GM23248 (cell line): ENCODE measurements at places on chromosomes 12 and 14.

DNA sequence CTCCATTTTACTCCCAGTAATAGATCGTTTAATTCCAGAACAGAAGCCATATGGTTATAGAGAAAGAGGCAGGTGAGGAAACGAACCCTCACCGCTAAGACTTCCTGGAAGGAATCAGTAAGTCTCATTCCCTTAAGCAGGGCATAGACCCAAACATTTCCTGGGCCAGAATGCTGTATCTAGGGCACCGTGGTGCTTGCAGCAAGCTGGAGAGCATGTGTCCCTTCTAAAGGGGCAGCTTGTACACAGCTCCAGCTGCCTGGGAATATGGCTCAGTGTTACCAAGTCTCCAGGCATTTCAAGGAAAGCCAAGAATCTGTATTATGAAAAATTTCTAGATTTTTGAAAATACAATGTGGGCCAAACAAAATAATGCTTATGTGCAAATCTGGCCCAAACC lies 73.4 kb downstream of the PPM1H start:
- DNase-seq, result no peak

DNA sequence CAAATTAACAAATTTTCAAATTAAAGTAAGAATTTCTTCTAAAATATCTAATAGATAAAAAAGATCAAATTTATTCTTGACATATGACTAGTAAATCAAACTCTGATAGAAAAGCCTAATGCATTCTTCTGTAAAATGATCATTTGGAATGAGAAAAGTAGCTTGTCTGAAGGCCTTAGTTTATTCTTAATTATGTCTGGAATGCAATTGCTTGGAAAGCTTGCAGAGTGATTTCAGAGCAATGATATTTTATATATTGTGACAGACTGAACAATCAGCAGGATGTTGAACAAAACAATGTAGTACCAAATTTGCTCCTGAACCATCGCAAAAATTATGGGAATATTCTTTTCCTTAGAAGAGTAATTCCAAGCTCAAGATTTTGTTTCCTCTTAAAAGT lies 789.6 kb upstream of the NOVA1 start:
- no peak for DNase-seq

DNA sequence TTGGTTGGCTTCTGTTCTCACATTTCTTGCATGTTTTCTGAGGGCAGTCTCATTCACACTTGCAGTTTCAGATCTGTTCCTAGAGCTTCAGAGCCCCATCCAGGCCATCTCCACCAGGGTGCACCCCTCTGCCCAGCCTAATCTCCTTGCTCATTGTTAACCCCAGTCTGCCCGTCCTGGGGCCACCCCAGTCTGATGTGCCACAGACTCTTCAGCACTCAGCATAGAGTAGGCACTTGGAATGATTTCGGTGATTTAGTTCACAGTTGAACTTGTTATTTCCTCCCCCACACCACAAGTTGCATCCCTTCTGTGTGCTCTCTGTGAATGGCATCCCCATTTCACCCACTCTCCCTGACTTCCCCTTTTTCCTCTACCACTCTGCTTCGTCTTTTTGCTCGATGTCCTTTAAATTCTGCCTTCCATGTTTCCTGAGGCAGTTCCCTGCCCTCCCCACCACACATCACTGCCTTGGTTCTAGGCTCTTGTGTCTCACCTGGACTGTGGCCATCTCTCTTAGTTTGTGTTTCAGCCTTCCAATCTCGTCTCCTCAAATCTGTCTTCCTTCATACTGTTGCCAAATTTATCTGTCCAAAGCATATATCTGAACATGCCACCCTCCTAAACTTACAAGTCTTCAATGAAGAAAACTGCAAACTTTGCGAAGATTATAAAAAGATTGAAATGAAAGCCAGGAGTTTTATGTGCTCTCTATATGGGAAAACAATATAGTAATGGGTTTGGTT lies 41.5 kb downstream of the ANO6 start:
- DNase-seq, result no peak

DNA sequence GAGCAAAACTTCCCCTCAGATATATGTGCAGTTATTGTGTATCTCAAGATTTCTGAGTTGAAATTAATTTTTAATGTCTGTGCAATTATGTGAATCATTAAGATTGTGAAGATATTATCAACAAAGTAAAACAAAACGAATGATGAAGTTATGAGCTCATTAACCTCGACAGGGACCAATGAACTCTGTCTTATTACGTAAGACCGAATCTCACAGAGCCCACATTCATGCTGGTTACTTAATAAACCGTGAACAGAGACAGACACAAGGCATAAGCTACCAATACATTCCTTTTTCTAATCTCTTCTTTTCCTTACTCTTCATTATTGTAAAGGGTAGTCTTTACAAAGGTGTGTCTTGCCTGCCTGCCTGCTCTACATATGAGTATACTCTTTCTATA lies 568.7 kb downstream of the RPS29 start:
- DNase-seq, result no peak

DNA sequence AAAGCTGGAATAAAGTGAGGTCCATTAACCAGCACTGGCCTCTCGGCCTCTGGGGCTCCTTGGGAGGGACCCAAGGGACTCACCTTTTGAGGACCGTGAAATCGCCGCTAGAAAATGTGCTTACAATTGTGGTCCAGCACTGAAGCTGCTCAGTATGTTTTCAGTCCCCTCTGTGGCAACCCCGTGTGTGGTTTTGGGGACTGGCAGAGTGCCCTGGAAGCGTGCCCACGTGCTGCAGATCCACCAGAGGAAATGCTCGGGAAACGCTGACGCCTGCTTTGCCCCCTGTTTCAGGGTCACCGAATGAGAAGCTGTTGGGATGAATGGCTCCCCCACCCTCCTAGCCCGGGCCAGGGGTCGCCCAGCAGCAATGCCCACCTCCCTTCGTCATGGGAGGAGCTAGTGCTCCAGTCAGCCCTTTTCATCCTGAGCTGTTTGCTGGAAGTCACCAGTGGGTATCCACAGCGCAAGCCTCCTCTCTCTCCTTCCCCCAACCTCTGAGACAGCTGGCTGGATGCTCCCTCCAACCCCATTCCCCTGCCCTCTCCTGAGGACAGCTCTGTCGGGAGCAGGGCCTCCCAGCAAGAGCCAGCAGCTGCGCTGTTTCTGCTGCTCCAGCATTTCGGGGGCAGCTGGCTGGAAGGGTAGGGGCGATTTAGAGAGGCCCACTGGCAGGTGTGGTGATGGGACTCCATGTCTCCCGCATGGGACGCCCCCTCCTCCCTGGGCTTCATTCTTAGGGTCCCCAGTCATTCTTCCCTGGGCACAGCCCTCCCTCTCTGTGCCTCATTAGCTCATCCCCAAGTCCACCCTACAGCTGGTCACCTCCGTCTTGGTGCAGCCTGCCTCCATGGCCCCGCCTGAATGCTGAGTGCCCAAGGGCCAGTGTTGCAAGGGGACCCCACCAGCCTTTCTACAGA lies 33.2 kb upstream of the PPP1R13B start:
- peak; percentile 78 for DNase-seq

- peak; percentile 40 for DNase-seq
Observed at GRCh38 chr12:98470469-98471082, 44.8 kb upstream of the TMPO start.

DNA sequence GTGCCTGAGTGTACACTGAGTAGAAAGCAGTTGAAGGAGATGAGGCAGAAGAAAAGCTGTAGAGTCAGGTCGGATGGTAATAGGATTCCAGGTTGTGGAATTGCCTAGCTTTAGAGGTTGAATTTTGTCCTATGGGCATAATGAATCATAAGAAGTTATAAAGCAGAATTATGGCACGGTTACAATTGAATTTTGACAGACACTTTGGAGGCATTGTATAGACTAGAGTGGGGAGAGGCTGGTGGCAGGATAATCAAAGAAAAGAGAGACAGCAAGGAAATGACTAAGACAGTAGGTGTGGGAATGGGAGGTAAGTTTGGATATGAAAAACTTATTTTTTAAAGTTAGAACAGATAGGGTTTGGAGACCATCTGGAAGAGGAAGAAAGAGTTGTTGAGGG lies 102.6 kb downstream of the NTN4 start:
- no peak for DNase-seq

GRCh38 chr14:52307905-52308304 lies 6.2 kb upstream of the PTGER2 start:
- DNase-seq, result peak; percentile 76

GRCh38 chr12:66269142-66269541 lies 33.2 kb upstream of the HELB start:
- no peak for DNase-seq

GRCh38 chr12:54605138-54605970 lies 16.9 kb upstream of the PPP1R1A start:
- DNase-seq, result no peak

GRCh38 chr14:75522983-75523318 lies 682 bp downstream of the BATF start:
- no peak for DNase-seq

GRCh38 chr12:28507867-28508266 lies 317.6 kb downstream of the CCDC91 start:
- peak; percentile 7 for DNase-seq

DNA sequence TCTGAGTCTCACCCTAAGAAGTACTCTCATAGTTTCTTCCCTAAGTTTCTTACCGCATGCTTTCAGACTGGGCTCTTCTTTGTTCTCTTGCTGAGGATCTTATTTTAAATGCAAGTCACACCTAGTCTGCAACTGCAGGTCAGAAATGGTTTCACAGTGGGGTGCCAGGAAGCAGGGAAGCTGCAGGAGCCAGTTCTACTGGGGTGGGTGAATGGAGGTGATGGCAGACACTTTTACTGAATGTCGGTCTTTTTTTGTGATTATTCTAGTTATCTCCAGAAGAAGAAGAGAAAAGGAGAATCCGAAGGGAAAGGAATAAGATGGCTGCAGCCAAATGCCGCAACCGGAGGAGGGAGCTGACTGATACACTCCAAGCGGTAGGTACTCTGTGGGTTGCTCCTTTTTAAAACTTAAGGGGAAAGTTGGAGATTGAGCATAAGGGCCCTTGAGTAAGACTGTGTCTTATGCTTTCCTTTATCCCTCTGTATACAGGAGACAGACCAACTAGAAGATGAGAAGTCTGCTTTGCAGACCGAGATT lies 1.7 kb downstream of the FOS start:
- peak; percentile 29 for DNase-seq

DNA sequence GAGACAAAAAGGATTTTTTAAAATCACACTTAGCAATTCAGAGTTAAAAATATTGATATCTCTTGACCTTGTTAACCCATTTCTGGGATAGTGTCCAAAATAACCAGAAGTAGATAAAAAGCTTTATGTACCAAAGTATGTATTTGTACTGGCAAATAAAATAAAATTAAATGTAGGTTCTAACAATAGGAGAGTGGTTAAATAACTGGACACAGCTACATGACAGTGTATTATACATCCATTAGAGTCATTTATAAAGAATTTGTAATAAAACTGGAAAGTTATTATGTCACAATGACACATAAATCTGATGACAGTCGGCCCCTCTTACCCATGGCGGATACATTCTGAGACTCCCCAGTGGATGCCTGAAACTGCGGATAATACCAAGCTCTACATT lies 34.0 kb downstream of the BMAL2 start:
- peak; percentile 33 for DNase-seq

GRCh38 chr12:56484566-56484965 lies 3.4 kb downstream of the GLS2 start:
- DNase-seq, result no peak

GRCh38 chr14:91249841-91250616 lies 5.5 kb upstream of the GPR68 start:
- peak; percentile 38 for DNase-seq

DNA sequence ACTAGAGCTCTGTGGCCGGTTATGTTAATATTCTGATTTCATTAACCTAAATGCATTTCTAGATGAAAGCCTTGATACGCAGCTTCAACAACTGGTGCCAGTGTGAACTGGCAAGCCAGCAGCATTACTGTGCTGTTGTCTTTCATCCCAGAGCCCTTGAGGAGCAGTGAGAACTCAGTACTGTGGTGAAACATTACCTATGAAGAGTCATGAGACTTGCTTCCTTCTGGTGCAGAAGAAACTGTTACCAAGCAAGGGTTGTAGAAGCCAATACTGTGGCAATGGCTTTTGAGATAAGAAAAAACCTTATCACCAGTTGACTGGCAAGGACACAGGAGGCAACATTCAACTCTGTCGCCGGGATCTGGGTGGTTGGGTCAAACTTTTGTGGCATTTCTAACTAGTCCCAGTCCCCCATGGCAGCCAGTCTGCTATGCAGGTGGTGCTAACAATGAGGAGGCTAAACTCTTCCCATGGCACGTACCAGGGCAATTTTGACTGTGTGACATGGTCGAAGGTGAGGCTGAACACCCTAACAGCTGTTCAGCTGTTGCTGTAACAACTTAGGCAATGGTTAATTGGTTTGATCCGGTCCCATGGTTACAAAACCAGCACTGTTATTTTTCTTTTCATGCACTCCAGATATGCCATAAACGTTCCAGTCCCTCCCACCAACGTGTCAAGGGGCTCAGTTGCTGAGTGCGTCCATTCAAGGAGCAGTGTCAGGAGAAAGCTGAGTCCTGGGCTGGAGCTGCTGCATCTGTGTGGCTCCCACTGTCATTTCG lies 12.6 kb upstream of the LGALS3 start:
- no peak for DNase-seq

GRCh38 chr12:61610143-61610542 lies 650.1 kb upstream of the USP15 start:
- no peak for DNase-seq

DNA sequence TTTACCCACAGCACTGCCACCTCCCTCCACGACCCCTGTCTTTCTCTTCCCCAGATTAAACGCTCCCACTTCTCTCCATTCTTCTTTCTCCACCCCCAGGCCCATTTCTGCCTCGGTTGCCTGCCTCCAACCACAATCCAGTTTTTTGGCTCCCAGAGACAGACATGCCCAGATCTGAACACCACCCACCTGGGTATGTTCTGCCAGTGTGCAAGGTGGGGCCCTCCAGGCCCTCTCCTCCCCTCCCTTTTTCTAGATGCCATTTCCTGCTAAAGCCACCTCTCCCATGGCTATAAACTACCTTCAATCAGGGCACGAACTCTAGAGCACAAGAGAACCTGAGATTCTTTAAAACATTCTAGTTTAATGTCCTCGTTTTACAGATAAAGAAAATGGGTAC lies 63.3 kb downstream of the IRF2BPL start:
- no peak for DNase-seq

GRCh38 chr14:97724265-97724731 lies 927.1 kb downstream of the VRK1 start:
- no peak for DNase-seq

GRCh38 chr12:129002427-129002826 lies 149.1 kb downstream of the GLT1D1 start:
- DNase-seq, result no peak

- DNase-seq, result no peak
Observed at GRCh38 chr12:109740694-109741245, 27.1 kb downstream of the FAM222A start.

DNA sequence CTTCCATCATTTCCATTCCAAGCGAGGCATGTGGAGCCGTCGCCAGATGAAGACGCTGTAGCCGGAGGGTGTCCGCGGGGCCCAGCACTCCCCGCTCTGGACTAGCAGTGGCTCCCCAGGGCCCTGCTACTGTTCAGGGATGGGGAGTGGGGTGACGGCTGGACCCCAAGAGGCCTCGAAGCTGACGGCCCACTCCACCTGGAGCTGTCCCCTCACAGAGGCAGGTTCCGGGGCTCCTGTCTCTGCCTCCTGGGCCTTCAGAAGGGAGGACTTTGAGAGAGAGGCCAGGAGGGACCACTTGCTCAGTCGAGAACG lies 101.6 kb downstream of the B4GALNT3 start:
- DNase-seq, result no peak
